ENCODE measurements at places on chromosomes 6 and 20.

DNA sequence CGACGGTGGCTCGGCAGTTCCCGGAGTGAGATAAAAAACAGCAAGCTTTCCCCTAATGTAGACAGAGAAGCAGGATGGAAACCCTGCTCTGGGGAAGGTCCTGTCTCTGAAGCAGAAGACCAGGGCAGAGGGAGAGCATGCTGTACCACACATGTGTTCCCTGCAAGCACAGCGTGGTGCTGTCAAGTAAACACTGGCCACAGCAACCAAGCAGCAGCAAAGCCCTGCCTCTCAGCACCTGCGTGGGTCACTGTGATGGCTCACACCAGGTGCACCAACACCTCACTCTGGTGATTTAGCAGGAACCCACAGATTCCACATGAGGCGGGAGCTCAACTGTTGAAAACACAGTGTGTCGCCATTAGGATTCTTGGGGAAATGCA is 65.2 kb upstream of the TXNDC5 start:
- DNase-seq: peak; percentile 4

GRCh38 chr6:44053760-44054556 is 73.3 kb downstream of the MRPL14 start:
- peak; percentile 91 for DNase-seq

DNA sequence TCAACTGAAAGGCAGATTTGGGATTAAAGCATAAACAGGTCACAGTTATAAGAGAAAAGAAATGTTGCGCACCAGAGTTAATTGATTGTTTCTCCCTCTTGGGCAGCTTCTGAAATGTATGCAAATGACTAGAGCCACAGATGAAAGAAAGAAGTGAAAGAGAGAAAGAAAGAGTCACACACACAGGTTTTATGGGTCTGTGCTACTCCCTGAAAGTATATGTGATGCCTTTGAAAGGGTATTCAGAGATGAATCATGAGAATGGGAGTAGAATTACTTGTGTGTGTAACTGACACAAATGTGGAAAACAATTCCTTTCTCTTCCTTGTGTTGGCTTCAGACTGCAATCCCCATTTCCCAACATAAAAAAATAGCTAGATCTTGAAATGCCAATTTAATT is 196.9 kb downstream of the FOXA2 start:
- no peak for DNase-seq

DNA sequence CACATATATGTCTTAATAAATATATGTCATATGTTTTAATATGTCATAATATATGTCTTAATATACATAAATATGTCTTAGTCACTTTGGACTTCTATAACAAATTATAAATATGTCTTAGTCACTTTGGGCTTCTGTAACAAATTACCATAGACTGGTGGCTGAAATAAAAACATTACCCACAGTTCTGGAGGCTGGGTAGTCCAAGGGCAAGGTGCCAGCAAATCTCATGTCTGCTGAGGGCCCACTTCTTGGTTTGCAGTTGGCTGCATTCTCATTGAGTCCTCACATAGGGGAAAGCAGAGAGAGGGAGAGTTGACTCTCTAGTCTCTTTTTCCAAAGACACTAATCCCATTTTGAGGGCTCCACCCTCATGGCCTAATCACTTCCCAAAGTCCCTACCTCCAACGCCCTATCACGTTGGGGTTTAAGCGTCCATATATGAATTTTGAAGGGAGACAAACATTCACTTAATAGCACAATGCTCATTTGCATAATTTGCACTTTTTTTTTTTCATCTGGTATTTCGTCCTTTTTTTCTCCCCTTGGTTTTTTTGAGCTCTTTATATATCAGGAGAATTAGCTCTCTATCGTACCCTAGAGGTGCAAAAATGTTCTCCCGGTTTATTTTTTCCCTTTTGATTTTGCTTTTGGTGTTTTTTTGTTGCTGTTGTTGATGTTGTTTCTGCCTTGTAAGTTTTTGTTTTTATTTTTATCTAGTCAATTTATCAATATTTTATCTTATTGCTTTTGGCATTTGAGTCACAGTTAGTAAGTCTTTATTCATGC is 266.4 kb downstream of the PLCB1 start:
- no peak for DNase-seq

DNA sequence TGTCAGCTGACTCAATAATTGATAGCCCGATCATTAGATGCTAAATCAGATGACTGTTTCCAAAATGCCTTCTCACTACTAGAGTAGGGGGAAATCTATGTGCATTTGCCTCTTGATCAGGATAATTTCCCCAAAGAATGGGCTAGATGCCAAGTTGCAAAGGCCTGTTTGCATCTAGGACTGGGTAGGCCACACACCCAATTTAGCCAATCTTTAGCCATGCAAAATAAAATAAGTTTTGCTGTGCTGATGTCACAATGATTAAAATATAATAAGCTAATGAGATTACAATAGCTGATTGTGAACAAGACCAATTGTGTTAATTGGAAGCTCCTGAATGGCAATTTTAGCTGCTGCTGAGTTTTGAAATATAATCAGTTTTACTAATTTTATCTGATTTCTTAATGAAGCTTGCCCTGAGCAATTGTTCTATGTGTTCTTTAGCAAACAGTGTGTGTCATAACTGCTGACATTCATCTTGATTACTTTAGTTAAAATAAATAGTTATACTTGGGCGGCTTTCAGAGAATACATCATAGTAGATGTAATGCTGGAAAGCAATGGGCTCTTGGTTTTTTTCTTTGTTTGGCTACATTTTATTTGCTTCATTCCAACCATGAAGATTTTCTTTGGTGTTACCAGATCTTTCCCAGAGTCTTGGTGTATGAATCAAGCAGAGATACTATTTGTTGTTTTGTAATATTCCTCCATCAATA is 973.2 kb upstream of the SLC35B3 start:
- DNase-seq: no peak

GRCh38 chr6:44712353-44713111 is 325.0 kb downstream of the CDC5L start:
- DNase-seq: no peak

DNA sequence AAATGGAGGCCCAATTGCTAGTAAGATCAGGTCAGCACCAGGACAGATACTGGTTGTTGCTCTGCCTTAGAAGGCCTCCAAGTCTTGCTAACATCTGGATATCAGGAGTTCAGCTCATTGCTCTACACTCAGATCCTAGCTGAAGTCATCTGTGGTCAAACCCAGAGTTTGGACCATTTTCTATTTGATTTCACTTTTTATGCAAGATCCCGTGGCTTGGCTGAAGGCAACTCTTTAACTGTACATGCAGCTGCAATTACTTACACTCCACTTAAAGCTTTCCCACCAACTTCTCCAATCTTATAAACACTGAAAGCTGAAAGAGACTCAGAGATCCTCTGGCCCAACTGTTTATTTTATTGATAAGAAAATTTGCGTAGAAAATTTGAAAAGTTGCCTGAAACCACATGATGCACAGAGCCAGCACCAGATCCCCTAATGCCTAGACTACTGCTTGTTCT is 2.7 kb downstream of the SLC17A2 start:
- peak; percentile 22 for DNase-seq

DNA sequence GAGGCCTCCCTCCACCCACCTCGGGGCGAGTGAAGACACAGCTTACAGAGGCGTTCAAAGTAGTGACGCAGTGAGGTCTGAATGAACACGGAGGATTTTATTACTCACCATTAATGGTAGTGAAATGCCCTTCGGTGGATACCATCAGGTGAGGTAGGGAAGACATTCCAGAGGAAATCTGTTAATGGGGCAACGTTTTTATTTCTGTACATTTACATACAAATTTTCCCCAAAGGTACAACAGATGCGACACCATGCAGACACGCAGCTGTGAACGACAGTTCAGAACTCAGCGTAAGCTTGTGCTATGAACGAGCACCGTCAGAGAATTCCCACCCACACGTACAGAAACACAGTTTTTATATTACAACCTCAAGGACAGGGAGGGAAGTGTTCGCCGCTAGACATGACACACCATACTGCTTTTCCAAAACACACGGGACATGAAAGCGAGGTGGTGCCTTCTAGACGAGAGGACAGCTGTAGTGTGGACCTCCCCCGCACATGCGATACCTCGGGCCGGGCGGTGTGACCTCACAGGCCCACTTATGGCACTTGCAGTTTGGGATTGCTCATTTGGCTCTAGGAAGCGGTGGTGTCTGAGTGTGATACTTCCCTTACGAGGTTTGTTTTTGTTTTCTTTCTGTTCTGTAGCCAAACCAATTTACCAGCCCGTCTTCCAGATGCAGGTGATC is 10.7 kb downstream of the PSMG4 start:
- DNase-seq: no peak

DNA sequence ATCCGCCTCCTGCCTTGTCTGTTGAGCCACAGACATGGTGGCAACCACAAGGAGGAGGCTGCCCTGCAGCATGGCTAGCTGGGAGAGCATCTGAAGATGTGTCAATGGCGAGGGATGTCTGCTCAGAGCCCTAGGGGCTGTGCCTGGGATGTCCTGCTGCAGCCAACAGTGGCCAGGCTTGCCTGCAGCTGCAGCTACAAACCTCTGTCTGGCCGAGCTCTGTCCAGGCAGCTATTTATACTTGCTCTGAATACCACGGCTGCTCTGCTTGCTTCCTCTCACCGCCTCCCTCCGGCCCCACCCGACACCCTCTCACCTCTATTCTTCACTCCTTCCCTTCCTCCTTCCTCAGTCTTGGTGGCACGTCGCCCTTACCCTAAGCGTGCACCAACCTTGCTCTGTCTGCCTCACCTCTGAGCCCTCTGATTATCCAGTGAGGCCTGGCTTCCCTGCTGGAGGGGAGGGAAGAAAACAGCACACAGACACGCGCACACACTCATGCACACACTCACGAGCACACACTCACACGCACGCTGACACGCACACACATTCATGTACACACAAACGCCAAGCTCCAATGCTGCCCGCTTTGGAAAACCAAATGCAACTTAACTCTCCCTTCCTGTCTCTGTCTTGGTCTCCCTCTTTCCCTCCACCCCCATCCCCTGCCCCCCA is at the start of gene ANGPT4:
Gene ANGPT4, minus strand, starts transcription at position 210 of the 675 bp plus-strand sequence. Its CDS starts 120 bp downstream, at position 90.
- DNase-seq: peak; percentile 1

- peak; percentile 7 for DNase-seq
These were observed 143.2 kb upstream of the RNF24 start for GRCh38 chr20:4158466-4159050.

GRCh38 chr6:99645986-99646385 is 39.4 kb downstream of the PRDM13 start:
- no peak for DNase-seq

GRCh38 chr6:168305096-168305749 is 14.4 kb downstream of the DACT2 start:
- DNase-seq: no peak

- no peak for DNase-seq
These were observed 134.0 kb downstream of the QRSL1 start for GRCh38 chr6:106763361-106763760.

DNA sequence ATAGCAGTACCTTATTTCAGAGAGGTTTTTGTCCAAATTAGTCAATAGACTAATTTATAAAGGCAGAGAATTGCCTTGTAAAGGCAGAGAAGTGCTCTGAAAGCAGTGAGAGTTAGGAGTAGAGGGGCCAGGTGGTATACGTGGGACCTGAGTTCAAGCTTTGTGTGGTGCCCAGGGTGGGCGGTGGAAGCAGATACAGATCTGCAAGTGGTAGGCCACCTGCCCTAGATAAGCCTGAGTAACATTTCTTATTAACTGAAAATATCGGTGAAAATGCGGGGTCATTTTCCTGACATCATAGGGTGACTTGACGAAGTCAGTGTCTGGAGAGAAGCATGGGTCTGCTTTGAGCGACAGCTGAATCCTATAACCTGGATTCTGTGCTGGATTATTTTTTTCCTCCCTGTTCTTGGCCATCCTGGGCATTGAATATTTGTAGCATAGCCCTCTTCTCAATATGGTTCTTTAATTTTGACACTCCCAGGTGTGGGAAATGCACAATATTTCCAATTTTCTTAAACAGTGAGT is 62.2 kb upstream of the SUPT3H start:
- DNase-seq: no peak

DNA sequence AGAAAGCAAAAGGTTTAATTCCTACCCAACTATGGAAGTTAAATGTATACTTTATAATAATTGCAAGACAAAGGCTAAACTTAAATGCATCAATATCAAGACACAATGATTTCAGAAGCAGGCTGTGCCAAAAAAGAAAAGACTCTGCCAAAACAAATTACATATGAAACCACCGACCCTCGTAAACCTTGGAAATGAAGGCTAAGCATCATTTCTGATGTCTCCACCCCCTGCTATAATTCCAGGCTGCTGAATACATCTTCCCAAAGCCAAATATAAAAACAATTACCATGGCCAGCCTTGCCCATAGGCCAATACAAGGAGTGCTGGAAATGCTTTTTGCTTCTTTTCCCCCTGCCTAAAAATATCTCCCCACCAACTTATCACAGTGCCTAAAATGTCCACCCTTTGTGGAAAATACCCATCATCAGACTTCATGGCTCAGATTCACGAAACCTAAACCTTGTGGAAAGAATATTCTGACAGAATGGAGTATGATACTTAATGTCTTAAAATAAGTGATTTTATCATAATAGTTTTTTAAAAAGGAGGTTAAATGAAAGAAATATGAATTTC is 37.4 kb downstream of the RCAN2 start:
- DNase-seq: peak; percentile 59

GRCh38 chr6:87701676-87702588 is at the start of gene AKIRIN2:
Gene AKIRIN2 (minus strand): TSS chr6:87702233. CDS start chr6:87701684, 549 bp downstream.
- peak; percentile 99 for DNase-seq

DNA sequence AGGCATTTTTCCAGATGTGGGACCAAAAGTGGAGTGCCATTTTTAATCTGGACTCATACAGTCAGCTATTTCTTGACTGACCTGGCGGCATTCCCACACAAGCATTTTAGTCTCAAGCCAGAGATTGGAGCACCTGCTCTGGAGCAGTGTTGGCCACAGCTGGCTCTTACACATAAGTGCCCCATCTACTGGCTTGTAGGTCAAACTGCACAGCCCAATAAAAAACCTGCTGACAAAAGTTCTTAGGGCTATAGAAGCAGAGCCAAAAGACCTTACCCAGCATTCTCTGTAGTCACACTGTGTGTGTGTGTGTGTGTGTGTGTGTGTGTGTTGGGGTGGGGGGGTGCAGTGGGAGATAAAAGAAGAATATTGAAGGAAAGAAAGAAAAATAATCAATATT is 38.6 kb upstream of the SENP6 start:
- DNase-seq: peak; percentile 45

DNA sequence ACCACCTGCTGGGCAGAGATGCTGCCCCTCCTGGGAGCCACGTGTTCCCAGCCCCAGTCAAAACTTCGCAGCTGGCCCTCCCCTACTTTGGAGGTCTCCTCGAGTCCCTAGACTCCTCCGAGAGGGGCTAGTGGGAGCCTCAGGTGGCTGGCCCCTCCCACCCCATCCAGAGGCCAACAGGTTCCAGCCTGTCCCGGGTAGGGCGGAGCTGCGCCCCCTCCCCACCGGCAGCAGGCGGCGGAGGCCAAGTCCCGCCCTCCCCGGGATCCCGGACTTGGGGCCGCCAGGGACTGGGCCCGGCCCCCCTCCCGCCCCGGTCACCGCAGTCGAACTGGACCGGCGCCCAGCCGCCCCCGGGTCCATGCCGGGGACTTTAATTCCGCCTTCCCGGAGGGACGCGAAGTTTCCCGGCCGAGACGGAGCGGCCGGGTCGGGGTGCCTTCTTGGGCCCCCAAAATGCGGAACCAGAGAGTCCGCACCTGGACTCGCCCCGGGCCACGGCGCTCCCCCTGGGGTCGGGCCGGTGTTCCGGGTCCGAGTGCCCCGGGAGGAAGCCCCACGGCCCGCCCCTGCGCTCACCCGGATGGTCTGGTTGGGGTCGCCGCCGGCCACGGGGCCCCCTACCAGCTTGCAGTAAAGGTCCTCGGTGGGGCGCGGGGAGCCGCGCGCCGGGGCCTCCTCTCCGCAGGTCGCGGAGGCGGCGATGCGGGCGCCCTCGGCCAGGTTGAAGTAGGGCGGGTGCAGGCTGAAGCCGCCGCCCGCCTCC is 559 bp downstream of the LAMA5 start:
- DNase-seq: no peak

- DNase-seq: no peak
These were observed 10.8 kb upstream of the LATS1 start for GRCh38 chr6:149728499-149729234.

All from AG10803 (cell line).